Stimulated activated CD4-positive, alpha-beta T cell treated with anti-CD3 and anti-CD28 coated beads, TNF-alpha, amount 100 ng/mL, for 1 hour (primary cell): ENCODE measurements at places on chromosomes 12 and 14.

DNA sequence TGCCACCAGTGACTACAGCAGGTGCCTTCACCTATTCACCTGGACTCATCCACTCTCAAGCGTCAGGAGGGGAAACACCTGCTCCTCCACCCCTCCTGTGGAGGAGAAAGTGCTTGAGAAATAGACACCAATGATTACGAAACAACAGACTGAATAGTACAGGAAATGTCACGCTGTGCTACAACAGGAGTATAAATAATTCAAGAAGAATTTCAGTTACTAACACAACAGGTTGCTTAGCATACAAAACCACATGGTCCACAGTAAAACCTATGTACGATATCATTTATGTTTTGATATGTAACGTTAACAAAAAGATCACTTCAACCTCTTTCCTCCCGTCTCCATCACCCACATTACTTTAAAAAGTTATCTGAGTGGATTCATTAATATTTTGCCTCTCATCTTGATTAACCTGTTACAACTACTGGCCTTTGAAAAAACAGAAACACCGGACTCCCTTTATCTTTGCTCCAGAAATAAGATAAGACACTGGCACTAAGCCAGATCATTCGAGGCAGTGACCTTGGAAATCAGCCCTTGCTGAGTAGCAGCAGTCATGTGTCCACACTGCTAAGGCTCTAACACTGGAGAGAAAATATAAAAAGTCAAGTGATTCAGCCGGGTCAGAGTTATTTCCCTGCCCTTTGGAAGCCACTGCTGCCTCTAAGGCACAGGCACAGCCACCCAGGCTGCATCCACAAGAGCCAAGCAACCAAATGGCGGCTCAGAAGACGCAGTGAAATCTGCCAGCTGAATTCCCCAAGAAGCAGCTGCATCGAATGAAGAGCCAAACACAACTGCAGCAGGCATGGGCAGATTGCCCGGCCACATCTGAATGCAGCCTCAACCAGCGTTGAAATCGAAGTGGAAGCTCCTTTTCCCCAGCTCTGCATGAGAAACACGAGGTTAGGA is 40.9 kb downstream of the NT5DC3 start:
- no peak for DNase-seq

DNA sequence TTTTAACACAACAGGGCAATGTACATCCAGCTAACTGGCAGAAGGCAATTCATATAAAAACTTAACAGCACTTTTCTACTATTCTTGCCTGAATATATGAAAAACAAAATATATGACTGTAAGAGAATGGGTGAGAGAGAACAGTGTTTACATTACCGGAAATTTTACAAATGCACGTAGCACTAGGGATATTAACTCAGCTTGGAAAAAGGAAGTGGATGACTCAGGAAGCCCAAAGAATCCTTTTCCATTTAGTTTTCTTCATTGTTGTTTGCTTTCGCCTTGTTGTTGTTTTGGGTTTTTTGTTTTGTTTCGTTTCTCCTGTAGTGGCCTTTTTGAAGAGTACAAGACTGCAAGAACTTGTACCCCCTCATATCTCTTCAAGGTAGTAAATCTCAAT is 295.5 kb downstream of the EGLN3 start:
- no peak for DNase-seq

GRCh38 chr14:72679141-72679535 is 214.8 kb downstream of the DPF3 start:
- no peak for DNase-seq

- DNase-seq, result no peak
Observed at GRCh38 chr14:32403688-32404087, 74.6 kb downstream of the AKAP6 start.

- no peak for DNase-seq
Observed at GRCh38 chr14:24443053-24443665, 583 bp upstream of the SDR39U1 start.

- no peak for DNase-seq
Observed at GRCh38 chr12:121608301-121608700, 18.0 kb upstream of the ORAI1 start.

DNA sequence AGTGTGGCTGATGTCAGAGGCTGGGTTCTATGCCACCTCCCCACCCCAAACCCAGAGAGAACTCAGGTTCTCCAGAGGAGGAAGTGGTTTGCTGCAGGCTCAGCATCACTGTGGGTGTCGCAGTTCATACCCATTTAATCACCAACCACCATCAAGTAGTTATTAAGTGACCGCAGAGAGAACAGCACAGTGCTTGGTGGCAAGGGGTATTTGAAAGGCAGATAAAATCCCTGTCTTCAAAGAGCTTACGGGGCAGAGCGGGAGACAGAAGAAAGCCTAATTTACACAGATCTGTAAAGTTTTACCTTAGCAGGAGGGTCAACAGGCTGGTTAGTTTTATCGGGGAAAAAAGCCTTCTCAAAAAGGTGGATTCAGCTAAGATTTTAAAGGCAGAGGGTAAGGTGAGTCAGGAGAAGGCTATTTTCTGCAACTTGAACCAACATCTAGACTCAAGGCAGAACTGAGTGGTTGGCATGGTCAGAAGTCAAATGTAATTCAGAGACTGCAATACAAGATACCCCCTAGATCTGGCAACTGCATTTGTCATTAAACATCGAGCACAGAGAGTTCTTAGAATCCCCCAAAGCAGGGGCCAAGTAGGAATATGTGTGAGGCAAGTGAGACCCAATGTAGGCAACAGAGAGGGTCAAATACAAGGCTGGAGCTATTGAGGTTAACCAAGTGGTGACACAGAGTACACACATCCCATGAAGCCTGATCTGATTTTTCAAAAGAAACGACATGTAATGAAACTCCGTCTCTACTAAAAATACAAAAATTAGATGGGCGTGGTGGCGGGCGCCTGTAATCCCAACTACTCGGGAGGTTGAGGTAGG is 13.2 kb downstream of the PXN start:
- peak; percentile 56 for DNase-seq

DNA sequence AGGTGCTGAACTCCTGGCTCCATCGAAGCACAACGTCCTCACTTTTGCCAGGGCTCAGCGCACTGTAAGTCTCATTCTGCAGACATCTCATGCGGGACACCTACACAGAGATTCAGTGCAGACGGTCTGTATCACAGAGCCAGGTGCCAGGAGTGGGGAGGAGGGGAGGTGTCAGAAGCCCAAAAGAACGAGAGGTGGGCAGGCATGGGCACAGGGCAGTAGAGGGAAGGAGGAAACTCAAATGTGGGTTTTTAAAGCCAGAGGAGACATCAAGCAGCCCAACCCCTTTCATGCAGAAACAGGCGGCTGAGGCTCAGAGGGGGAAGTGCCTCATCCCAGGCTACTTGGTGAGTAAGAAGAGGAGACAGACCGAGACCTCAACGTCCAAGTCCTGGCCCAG is 2.5 kb upstream of the LPAR5 start:
- no peak for DNase-seq

GRCh38 chr12:87274594-87275245 is 754.5 kb downstream of the C12orf50 start:
- DNase-seq, result no peak

DNA sequence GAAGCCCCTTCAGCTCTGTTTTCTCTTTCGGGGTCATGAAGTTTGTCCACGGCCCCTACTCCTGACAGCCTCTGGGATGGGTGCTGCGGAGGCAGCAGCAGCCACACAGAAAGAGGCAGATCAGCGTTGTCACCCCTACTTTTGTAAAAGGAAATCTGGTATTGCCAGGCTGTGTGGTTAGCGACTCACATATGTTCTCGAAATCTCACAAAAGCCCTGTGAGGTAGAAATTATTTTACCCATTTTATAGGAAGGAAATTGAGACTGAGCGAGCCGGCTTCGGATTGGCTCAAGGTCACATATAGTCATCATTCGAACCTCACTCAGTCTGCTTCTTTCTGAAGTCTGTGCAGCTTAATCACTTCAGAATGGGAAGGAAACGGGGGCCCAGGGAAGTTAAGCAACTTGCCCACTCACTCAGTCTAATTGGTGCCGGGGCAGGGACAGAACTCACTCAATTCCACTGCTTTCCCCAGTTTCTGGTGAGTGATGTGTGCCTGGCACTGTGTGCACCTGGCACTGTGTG is 1.1 kb upstream of the CKAP4 start:
- DNase-seq, result no peak

GRCh38 chr12:116365114-116365513 is 87.6 kb upstream of the MED13L start:
- DNase-seq, result no peak

DNA sequence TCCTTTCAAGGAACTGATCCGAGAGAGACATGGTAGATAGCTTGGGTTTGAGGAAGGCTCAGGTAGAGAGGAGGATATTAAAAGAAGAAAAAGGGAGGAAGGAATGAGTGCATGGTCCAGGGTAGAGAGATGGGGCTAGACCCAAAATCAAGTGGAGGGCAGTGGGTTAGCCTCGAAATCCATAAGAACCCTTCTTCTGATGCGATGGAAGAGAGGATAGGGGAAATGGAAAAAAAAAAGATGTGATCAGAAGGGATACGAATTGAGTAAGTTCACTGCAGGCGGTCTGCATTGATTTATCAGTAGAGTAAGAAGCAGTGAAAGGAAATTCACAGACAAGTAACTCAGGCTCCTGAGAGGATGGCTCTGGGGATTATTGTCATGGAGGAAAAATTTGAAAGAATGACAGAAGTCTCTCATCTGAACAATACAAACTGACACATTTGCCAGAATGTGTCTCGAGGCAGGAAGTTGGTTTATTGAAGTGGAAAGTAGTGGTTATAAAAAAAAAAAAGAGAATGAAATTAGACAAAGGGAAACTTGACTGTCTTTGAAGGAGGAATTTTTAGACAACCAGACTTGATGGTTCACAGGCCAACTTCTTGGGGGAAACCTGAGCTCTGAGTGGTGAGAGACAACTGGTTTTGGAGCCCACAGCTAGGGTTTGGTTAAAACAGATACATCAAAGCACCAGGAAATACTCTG is 10.2 kb downstream of the PPFIBP1 start:
- no peak for DNase-seq

DNA sequence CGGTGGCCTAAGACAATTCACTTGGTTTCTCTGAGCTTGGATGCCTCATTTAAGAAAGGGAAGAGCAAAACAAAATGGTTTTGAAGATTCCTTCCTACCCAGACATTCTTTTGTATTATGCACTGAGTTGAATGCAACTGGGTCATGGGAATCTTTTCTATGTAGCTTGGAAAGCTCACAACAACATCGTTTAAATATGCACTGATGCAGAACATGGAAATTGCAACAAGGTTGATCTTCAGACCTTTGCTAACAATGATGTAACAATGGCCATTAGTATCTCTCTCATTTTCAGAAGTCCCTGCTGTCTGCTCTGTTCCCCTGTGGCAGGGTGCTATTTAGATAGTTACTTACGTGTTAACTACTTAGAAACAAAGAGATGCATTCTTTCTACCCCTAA is 30.1 kb upstream of the IGF1 start:
- DNase-seq, result no peak
